Mesenteric fat pad (tissue), 1 donor: ENCODE measurements at places on chromosomes 11 and 22. TPM values are rescaled to one million over a fixed set of nuclear protein-coding genes. Genes with fewer than 3 reads are reported as not detected.

- DNase-seq = no peak
Observed at GRCh38 chr11:94673951-94674491, 94.1 kb upstream of the AMOTL1 start.

DNA sequence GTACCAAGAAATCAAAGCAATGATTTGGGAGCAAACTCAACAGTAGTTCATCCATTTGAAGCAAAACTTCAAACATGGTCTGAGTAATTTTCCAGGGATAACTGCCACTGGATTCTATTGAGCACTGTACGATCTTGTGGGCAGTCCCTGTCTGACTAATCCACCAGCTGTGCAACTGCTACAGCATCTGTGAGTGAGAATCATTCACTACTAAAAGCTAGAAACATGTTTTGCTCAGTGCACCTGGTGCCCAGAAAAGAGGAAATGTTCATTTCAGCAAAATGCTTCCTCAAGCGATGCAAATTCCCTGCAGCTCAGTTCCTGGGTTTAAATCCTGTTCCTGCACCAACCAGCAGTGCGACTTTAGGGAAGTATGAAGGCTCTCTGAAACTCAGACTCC lies 1077.9 kb downstream of the DLG2 start:
- no peak for DNase-seq

GRCh38 chr11:44469412-44469811 lies 96.1 kb upstream of the CD82 start:
- no peak for DNase-seq

- DNase-seq = no peak
Observed at GRCh38 chr11:125968354-125968753, 22.5 kb downstream of the VSIG10L2 start.

DNA sequence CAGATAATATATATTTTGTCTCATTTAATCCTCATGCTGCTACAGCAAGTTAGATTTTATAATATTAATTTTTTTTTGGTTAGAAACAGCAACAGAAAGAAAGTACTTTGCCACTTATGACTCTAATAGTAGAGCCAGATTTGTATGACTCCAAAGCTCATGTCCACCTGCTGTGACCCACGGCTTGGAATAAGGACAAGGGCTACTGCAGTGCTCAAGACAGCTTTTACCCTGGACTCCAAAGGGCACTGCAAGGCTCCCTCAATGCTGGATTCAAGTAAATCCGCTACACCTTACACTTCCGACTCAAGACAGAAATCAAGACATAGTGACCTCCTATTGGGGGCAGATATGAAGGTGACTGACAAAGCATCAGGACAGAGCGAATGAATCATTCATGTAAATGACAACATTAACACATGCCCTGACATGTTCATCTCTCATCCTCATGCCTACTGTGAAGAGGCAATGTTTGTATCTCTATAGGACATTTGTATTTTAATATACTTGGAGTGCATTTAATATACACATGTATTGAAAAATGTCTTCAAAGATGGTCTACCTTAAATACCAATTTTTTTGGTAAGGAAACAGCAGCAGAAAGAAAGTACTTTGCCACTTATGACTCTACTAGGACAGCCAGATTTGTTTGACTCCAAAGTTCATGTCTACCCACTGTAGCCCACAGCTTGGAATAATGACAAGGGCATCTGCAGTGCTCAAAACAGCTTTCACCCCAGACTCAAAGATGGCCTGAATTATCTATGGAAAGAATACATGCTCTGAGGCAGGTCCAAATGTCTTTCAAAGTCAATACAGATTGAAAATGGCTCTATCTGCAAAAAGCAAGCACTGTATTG lies 375.6 kb upstream of the CCDC90B start:
- DNase-seq = no peak

GRCh38 chr11:31802990-31803812 lies 7.9 kb downstream of the PAX6 start:
- DNase-seq = no peak

GRCh38 chr11:86814775-86815174 lies 14.4 kb downstream of the PRSS23 start:
- no peak for DNase-seq

DNA sequence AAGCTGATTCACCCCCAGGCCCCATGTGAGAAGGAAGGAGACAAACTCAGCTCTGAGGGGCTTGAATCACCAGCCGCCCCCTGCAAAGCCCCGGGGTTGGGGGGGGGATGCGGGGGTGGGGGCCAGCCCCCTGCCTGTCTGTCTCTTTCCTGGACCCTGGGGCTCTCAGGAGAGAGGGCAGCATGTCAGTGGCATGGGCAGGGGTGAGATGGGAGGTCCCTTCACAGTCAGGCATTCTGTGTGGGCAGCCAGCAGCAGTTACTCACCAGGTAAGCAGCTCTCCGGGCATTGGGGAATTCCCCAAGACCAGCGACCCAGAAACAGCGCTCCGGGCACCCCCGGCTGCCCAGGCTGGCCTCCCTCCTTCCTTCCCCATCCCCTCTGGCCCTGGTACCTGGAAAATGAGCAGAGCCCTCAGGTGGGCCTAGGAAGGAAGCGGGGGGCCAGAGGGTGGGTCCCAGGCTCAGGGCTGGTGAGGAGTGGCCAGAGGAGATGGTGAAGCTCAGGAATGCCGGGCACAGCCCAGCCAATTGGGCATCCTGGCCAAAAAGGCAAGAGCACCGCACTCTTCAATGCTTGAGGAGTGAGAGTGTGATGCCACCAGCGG lies 4.2 kb upstream of the LIF start:
- DNase-seq = no peak

- DNase-seq = no peak
Observed at GRCh38 chr11:636511-637332, at the start of gene DRD4. Gene DRD4, plus strand, starts transcription at chr11:637269. Its CDS starts 36 bp downstream, at chr11:637305.

- no peak for DNase-seq
Observed at GRCh38 chr11:2767071-2767470, 67.3 kb upstream of the KCNQ1OT1 start.

DNA sequence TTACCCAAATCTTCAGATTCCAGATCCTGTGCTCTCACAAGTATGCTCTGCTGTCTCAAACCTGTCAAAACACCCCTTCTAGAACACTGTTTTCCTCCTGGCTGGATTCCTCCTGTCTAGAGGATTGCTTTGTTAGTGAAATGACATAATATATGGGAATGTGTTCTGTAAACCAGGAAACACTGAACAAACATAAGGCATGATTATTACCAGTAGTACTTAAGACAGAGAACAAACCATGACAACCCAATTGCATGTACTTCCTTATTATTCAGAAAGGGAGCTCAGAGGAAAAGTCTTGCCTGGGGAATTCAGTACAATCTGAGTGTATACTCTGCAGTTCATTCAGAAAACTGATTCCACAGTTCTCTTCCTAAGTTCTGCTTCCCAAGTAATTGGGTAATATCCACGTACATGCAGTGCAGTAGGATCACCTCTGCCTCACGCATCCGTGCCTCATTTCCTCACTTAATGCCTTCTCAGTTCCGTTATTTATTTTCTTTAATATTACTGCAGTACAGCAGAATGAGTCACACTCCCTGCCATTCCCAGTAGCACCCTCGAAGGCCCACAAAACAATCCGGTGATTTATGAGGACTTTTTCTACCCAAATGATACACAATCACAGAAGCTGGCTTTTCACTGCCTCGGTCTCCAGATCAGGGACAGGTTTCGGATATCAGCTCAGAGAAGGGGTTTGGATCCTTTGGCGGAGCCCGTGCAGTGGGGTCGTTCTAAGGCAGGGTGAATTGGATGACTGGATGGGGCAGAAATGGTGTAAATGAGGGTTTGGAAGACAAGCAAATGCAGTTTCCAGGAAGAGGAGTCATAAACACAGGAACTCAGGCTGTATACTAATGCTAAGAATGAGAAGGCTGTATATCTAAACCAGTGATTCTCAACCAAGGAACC lies 896.9 kb downstream of the KCNA4 start:
- no peak for DNase-seq

DNA sequence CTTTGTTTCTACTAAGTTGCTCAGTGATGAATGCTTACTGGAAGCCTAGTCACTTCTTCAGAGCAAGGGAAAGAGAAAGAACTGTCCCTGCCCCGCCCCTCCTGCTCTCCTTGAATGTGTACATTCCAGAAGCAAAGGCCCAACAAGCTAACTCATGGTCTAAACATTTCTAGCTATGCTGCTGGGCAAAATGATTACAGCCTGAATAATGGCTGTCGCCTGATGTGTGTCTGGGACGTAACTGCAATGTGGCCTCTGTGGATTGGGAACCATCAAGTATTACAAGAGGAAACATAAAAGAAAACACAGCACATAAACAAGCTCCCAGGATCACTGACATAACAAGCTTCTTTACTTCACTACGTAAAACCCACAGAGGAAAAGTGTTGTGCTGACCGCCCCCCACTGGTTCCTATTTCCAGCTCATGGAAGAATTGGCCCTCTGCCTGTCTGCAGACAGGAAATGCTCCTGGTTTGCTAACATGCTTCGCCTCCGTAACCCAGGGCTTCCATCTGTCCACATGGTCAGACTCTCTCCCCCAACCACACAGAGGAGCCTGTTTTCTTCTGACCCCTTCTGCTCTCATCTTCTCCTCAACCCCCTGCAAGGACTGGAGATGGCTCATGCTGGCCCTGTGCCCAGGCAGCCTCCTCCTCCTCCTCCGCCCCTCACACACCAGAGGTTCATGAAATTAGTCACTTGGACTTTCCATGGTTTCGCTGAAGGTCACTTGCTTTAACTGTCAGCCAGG lies 187.2 kb downstream of the MAML2 start:
- DNase-seq = peak; percentile 91

DNA sequence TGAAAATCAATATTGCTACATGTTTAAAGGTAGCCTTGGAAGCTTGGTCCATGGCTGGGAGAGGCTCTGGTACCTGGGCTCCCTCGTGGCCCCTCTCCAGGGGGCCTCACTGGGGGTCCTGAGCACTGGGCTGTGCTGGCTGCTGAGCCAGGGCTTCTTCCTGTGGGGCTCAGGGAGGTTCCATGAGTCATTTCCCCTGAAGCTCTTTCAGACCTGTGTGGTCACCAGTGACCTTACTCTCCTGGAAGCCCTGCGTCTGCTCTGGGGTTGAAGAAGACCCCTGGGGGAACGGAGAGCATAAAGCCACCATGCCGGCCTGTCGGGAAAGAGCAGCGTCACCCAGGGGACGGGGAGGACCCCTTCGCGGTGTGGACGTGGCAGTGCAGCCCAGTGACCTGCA lies 389.0 kb downstream of the TBC1D22A start:
- DNase-seq = no peak

GRCh38 chr22:43008921-43009320 lies 6.0 kb downstream of the PACSIN2 start:
- no peak for DNase-seq

- DNase-seq = peak; percentile 89
Observed at GRCh38 chr22:49965091-49966040, 4.8 kb downstream of the PIM3 start.

DNA sequence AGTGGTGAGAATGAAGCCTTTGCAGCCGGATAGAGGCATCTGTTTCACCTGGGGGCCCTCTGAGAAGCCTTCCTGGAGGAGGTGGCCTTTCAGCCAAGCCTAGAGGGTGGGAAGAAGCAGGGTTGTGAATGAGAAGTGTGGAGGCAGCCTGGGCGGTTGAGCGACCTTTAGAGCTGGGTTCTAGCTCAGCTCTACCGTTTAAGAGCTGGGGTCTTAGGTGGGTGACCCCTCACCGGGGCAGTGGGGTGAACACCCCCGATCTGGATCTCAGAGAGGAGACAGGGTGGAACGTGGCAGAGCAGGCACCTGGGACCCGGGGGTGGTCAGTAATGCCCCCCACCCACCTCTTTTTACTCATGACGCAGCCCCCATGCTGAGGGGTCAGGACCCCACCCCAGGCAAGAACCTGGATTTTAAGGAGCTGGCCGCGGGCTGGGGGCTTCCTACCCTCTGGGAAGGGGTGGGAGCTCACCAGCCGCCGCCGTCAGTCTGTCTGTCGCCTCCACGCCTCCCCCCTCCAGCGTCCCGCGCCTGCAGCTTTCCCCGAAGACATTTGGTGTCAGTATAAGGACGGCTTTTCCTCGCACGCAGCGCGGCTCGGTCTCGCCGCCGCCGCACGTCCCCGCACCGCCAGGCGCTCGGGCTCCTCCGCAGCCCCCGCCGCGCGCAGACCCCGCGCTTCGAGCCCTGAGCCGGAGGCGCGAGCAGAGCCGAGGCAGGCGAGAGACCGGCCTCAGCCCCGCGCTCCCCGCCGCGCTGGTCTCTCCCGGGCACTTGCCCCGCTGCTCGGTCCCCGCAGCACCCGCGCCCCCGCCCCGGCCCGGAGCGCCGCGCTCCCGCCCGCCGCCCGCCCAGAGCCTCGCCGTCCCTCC lies 13.3 kb upstream of the CACNA1I start:
- no peak for DNase-seq

DNA sequence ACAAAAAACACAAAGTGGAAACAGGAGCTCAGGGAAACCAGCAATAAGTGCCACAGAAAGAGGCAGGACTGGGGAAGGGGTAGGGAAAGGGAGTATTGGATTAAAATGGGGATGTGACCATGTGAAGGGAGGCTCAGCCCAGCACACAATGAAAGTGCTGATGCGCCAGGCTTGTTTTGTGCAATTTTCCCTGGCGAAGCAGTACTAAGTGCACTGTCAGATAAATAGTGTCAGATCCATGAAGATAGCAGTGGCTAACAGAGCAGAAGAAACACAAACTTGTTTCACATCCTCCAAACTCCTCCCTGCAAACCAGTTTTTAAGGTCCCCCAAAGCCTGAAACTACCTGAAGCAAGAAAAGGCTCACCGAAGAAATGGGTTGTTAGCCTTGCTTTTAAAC lies 50.7 kb upstream of the RAPSN start:
- no peak for DNase-seq

- DNase-seq = peak; percentile 71
Observed at GRCh38 chr22:24772493-24773220, 1.9 kb downstream of the PIWIL3 start.

DNA sequence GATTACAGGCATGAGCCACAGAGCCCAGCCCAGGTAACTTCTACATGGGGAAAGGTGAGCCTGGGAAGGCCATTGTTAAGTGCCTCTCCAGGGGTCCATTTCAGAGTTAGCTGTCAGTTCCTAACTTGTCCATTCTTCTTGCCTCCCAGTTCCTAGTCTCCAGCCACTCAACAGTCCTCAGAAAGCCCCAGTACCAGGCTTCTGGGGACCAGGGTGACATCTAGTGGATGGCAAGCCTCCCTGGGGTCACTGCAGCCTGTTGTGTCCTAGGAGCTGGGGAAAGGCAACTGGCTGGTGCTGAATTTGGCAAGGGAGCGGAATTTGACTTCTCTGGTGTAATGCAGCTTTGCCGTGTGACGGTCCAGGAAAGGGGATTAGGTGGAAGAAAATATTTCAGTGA lies 2.1 kb downstream of the LGALS12 start:
- DNase-seq = no peak

GRCh38 chr11:65410936-65411680 lies 11.5 kb upstream of the NEAT1 start:
- peak; percentile 83 for DNase-seq

- peak; percentile 85 for DNase-seq
Observed at GRCh38 chr22:50674606-50675552, 2.3 kb downstream of the SHANK3 start.

The B3GAT1 gene
- total RNA-seq = 0.32 TPM

The CCDC87 gene
- not detected for total RNA-seq

The C11orf91 gene
- total RNA-seq = 3.4 TPM

The INS gene
- 0.74 TPM for total RNA-seq

The E2F8 gene
- not detected for total RNA-seq

The POLD4 gene
- 72.9 TPM for total RNA-seq

The RTN4RL2 gene
- 2.8 TPM for total RNA-seq

The MPPED2 gene
- 4.9 TPM for total RNA-seq

The SNX32 gene
- total RNA-seq = not detected

The KRTAP5-7 gene
- total RNA-seq = 0.39 TPM

The C22orf31 gene
- total RNA-seq = not detected

The MMP12 gene
- 0.29 TPM for total RNA-seq

The PI4KA gene
- total RNA-seq = 79.1 TPM
